ENCODE measurements at places on chromosomes 6 and 20.

DNA sequence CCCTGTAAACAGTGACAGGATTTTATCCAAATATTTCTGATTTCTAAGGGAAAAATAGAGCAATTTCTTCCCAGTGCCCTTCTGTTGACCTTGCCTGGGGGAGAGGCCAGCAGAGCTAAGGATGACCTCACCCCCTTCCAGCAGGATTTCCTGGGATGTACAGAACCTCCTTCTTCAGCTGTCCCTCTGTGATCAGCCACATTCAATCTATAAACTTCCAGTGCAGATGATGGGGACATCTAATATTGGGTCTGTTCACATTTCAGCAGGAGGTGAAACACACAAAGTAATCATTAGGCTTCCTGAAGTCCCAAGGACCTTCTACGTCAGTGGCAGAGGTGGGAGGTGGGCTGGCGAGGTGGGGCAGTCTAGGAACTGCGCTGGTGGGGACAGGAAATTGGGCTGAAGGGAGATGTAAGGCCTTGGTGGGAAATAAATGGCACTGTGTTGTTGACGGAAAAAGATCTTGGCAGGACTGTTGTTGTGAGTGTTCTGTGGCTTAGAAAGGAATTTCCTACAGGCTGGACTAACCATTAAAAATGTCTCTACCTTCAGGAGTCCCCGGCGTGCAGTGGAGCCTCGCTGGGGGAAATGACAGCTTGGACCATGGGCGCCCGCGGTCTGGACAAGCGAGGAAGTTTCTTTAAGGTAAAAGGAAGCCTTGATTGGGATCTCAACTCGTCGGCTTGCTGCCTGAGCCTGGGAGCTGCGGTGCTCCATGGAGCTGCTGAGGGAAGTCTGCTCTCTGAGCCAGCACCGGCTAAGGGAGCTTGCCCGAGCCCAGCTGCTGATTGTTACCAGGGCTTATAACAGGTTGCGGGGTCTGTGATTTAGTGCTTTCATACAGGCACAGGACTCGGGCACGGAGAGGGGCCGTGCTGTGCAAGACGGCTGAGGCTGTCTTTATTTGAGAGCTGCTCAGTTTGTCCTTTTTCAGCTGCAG, 127.9 kb upstream of the NAA20 start:
- DNase-seq = no peak

DNA sequence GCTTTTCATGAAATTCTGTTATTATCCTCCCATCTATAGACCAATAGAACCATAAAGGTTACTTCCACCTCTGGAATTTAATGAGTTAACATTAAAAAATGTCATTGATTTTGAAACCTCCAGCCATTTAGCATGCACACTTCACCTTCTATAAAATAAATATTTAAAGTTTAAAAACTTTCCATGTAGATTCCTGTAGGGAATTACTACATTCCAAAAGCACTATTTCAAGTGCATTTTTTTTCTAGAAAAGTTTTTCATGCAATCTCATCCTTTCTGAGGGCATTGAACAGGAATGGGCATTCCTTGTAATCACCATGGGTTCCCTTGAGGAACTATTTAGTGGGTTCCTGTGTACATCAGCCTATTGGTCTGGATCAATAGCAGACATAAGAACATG, 253.8 kb upstream of the RIN2 start:
- DNase-seq = no peak

DNA sequence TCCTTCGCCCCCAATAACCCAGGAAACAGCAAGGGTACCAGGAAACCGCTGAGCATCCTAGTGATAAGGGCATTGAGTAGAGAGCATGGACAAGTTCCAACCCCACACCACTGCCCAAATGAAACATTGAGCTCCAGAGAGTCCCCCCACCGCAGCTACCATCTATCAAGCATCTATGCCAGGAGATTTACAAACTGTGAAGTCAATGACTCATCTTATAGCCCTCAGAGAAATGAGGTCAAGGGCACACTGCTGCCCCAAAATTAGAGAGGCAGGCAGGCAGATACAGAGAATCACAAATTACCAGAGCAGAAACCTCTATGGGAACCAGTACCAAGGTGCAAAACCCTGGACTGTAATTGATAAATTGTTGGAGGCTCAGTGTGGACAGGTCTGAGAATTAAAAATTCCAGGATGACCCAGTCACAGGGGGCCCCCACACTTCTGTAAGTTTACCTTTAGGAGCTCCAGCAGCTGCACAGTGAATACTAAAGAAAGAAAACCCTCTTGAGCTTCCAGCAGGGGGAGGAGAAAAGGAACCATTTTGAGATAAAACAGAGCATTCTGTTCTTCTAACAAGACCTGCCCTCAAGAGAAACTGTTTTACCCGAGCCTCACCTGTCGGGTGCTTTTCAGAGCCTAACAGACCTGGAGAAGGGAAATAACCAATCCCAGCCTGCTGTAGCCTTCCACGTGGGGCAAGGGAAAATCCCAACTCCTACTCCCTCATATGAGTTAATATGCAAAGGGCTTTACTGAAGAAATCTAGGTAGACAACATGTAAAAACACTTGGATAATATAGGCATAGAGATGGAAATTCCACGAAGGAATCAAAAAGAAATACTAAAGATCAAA, 118.0 kb upstream of the ARID1B start:
- no peak for DNase-seq

DNA sequence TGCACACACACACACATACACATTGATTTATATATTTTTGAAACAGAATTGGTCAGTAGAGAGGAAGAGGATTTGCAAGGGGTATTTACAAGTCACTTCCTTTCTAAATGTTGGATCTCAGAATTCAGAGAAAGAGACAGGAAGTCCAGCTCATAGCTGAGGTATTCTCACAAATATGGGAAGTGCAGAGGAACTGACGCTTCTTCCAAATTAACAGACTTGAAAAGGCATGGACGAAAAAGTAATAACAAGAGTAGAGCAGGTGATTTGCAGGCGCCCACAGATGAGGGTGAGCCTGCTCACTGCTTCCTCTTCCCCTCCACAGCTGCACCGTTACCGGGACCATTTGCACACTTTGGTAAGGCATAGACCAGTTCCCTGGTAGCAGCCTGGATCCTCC, 246.4 kb downstream of the PHACTR1 start:
- no peak for DNase-seq

GRCh38 chr6:142303176-142303533, 1.3 kb downstream of the ADGRG6 start:
- DNase-seq = no peak

Data from amniotic stem cell (primary cell).